ENCODE measurements at places on chromosomes 4 and X.

DNA sequence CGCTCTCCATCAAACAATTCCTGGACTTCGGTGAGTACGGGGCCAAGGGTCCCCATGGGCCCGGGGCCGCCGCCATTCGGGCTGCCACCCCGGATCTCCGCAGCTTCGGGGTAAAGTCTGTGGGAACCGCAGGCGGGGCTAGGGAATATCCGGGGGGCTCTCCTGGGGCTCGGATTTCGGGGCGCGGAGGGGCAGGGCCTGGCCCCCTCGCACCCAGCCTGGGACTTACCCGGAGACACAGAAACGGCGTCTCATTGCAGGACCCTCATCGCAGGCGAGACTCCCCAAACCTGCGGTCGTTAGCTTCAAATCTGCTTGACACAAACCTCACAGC is 413 bp downstream of the PDK3 start:
- no peak for DNase-seq

GRCh38 chrX:24508375-24508774 is 43.3 kb downstream of the PDK3 start:
- DNase-seq: no peak

- no peak for DNase-seq
These were observed 42.3 kb downstream of the CCNG2 start for GRCh38 chr4:77199276-77199675.

DNA sequence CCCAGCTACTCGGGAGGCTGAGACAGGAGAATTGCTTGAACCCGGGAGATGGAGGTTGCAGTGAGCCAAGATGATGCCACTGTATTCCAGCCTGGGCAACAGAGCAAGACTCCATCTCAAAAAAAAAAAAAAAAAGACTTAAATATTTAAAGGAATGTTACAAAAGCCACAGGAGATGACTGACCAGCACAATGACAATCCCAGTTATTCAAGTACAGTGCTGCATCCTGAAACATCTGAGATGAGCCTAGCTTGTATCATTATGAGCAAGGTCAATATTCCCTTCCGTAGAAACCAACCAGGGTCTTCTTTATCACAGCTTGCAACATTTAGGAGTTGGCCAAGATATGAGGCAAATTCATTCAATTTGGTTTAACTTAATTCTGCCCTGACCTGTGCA is 38.6 kb downstream of the LNX1 start:
- DNase-seq: no peak

DNA sequence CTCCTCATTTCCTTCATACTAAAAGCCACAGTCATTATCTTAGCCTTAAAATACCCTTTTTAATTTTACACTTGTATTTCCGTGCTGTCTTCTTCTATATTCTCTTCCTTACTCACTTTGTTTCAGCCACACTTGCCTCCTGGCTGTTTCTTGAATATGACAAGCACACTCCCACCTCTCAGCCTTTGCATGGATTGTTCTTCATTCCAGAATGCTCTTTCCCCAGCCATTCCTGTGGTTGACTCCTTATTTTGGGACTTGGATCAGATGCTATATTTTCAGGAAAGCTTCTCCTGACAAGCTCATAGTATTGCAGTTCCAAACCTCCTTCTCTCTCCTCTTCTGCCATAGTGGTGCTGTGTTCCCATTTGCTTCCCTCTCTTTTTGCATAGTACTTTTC is 291.3 kb downstream of the PDHA2 start:
- DNase-seq: no peak

GRCh38 chr4:122152711-122153226 is 638 bp downstream of the BLTP1 start:
- peak; percentile 48 for DNase-seq

DNA sequence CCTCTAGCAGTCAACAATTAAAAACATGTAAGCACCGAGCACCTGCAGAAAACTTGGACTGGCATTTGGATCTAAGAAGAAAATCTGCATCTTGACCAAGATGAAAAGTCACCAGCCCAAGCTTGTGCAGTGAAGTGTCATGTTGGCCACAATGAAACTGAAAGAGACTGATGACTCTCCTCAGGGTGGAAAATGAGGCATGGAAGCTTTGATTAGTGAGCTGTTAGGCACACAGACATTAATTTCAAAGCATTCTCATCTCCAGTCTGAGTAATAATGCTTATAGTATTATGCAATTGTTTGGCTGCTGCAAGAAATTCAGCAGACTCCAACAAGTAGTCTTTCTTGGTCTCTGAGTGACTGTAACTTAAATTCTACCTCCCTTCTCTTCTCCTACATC is 150.1 kb downstream of the AR start:
- DNase-seq: peak; percentile 5

- DNase-seq: no peak
These were observed 76.5 kb downstream of the HAUS3 start for GRCh38 chr4:2165391-2165790.

DNA sequence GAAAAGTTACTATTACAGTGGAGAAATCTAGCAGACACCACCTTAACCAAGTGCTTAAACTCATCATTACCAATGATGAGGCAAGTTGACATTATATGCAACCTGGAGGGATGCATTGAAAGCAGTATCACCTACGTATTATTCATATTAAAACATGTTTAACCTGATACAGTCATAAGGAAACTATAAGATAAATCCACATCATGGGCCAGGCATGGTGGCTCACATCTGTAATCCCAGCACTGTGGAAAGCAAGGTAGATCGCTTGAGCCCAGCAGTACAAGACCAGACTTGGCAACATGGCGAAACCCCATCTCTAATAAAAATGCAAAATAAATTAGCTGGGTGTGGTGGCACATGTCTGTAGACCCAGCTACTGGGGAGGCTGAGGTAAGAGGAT is 22.3 kb upstream of the INTU start:
- DNase-seq: no peak

GRCh38 chrX:123155327-123155726 is 28.8 kb upstream of the GRIA3 start:
- no peak for DNase-seq

DNA sequence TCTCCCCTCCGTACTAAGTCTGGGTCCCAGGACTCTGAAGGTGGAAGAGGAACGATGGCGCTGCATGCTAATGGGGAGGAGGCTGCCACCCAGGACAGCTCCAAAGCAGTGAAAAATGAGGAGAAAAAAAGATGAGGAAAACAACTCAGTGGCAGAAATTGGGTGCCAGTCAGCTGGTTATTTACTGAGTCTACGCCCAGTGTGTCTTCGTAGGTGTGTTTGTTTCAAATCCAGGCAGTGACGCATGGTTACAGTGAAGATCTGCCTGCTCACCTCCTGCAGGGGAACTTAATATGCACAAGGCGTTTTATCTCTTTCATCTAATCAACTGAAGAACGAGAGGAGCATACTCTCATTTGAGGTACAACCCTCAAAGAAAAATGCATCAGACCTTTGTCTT is 70.9 kb upstream of the FBXW7 start:
- no peak for DNase-seq

DNA sequence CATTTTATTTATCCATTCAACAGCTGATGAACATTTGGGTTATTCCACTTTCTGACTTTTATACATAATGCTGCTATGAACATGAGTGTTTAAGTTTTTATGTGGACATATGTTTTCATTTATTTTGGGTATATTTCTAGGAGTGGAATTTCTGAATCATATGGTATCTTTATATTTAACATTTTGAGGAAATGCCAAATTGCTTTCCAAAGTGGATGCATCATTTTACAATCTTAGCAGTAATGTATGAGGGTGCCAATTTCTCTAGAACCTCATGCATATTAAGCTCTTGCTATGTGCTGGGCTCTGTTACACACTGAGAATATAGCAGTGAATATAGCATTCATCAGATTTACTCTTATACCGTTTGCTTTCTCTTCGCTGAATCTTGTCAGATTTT is 983.7 kb downstream of the STIM2 start:
- no peak for DNase-seq

- DNase-seq: no peak
These were observed 56.9 kb downstream of the ATG4A start for GRCh38 chrX:108148524-108148923.

DNA sequence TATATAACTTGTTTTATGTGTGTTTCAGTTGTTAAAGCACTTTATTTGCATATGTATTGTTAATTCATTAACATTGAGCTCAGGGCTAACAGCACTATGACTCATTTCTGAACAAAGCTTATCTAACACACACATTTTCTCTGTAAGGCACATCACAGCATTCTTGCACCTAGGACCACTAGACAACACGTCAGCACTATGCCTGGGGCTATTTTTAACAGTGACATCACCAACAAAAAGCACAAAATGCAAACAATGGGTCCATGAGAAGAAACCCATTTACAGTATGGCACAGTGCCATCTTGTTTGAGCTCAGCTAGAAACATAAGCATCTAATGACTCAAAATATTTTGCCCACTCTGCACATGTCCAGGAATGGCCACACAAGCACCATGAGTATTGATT is 124.4 kb downstream of the RELL1 start:
- DNase-seq: no peak

DNA sequence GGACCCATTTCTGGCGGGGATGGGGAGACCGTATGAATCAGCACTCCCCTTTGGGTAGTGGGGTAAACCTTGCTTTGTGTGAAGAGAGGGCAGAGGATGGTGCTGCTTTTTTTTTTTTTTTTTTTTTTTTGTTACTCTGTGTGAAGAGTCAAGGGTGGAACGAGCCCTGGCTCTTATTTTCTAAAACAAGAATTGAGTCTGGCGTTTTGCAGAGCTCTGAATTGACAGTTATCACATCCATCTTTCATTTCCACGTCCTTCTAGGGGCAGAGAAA is 1.2 kb downstream of the SLAIN2 start:
- no peak for DNase-seq

- DNase-seq: no peak
These were observed 47.1 kb downstream of the FAM193A start for GRCh38 chr4:2583517-2583916.

GRCh38 chr4:66023061-66023460 is 352.8 kb upstream of the EPHA5 start:
- DNase-seq: no peak

- DNase-seq: no peak
These were observed 19.7 kb downstream of the OCRL start for GRCh38 chrX:129559783-129560182.

DNA sequence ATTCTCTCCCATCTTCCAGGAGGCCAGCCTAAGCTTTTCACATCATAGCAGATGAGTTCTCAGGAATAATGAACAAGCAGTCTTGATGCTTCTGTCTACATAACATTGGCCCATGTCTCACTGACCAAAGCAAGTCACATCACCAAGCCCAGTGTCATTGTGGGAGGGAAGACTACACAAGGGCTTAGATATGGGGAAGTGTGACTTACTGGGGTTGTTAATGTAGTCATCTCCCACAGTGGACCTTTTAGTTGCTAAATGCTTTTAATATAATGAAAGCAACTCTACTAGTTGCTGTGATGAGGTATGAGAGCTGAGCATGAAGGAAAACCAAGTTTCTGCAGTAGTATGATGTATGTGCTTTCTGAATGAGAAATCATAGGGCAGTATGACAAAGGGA is 40.5 kb downstream of the TSPAN7 start:
- DNase-seq: peak; percentile 7

- no peak for DNase-seq
These were observed 3.5 kb upstream of the CLCN3 start for GRCh38 chr4:169616846-169617245.

GRCh38 chr4:76276813-76277212 is 25.3 kb downstream of the FAM47E start:
- no peak for DNase-seq

DNA sequence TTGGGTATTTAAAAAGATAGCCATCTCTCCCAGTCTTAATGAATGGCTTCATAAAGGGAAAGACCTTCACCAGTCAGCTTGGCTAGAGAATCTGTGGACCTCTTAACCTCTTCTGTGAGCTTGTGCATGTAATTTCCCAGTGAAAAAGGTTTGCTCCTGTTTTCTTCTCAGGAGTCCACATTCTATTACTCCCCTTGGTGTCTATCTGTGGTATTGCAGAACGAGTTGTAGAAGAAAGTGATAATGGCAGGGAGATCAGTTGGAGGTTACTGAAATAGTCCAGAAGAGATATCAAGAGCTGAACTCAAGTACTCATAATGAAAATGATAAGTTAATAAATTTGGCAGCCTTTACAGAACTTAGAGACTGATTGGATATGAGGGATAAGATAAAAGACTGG is 16.5 kb upstream of the VAMP7 start:
- DNase-seq: no peak

- DNase-seq: no peak
These were observed 231.0 kb downstream of the ADAMTS3 start for GRCh38 chr4:72338060-72338459.

DNA sequence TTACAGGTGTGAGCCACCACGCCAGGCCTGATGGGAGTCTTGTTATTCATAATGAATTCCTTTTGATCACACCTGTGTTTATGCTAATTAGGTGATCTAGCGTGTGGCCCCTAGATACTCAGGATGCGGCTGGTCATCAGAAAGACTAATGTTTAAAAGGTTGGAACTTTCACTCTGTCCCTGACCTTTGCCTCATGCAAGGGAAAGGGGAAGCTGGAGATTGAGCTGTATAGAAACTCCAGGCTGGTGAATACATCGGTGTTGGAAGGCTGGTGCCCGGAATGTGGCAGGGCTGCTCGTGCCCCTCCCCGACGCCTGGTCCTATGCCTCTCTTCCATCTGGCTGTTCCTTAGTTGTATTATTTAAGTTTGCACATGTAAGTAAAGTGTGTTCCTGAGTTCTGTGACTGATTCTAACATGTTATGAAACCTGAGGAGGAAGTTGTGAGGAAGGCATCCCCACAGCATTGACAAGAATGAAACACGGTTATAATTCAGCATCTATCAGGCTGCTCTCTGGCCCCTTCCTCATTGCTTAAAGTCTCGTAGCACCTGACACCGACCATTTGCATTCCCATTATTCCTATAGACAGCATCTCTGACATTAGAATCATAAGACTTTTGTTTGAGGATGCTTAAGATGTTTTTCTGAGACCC is 28.9 kb downstream of the CASP3 start:
- DNase-seq: peak; percentile 22

- no peak for DNase-seq
These were observed 534.4 kb upstream of the PCDH10 start for GRCh38 chr4:132614682-132615081.

DNA sequence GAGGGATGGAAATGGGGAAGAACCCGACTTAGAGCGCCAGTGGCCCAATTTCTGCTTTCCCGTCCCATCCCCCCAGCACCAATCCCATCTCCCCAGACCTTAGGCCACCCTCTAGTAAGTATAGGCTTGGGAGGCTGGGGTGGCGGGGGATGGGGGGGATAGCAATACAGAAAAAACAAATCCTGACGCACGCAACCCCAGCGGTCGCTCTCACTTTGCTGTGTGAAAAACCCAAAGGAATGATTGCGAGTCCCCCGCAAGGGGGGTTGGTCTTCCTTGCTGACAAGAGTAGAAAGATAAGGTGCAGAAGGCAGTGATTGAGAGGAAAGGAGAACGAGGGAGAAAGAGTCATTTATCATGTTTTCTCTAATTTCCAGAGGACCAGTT is 863 bp downstream of the CPE start:
- no peak for DNase-seq

Data from inflammatory macrophage treated with lipopolysaccharide for 1 hour (primary cell).